Nasal cavity respiratory epithelium epithelial cell of viscerocranial mucosa (primary cell): ENCODE measurements at places on chromosomes 5 and 9. TPM values are rescaled to one million over a fixed set of nuclear protein-coding genes. Genes with fewer than 3 reads are reported as not detected.

SLCO6A1 gene
- 0.21 TPM in 1 of 2 replicates, not detected in the other for total RNA-seq

CRHBP gene
- not detected in 2 replicates for total RNA-seq

SNAPC4 gene
- total RNA-seq: 5.5 and 11.7 TPM in 2 replicates

CDC14B gene
- 12.6 and 18.4 TPM in 2 replicates for total RNA-seq

FSTL4 gene
- total RNA-seq: 0.28 and 0.34 TPM in 2 replicates

POU5F2 gene
- 0.34 and 1.7 TPM in 2 replicates for total RNA-seq

FBN2 gene
- 50.4 and 182 TPM in 2 replicates for total RNA-seq

SPAG8 gene
- total RNA-seq: 0.14 TPM in 1 of 2 replicates, not detected in the other

IFNA13 gene
- total RNA-seq: not detected in 2 replicates

ZDHHC11B gene
- total RNA-seq: under 0.01 and 0.14 TPM in 2 replicates

TERT gene
- not detected in 2 replicates for total RNA-seq

RAB14 gene
- total RNA-seq: 58.4 and 62.0 TPM in 2 replicates

GABRP gene
- total RNA-seq: 1.4 TPM in 1 of 2 replicates, not detected in the other

BRINP1 gene
- total RNA-seq: 0.34 and 14.4 TPM in 2 replicates

GOLM1 gene
- total RNA-seq: 13.7 and 55.1 TPM in 2 replicates

TOPORS gene
- total RNA-seq: 42.6 and 55.4 TPM in 2 replicates

PGGT1B gene
- 21.2 and 25.6 TPM in 2 replicates for total RNA-seq

PRUNE2 gene
- total RNA-seq: under 0.01 and 0.28 TPM in 2 replicates

MYOZ3 gene
- 0.21 TPM in 1 of 2 replicates, not detected in the other for total RNA-seq

AGTPBP1 gene
- 19.1 and 35.9 TPM in 2 replicates for total RNA-seq

FOXD4 gene
- under 0.01 and 0.36 TPM in 2 replicates for total RNA-seq

C5orf52 gene
- not detected in 2 replicates for total RNA-seq

IFNA2 gene
- not detected in 2 replicates for total RNA-seq

RLN1 gene
- total RNA-seq: 0.21 and 0.34 TPM in 2 replicates

CAMSAP1 gene
- 35.9 and 50.8 TPM in 2 replicates for total RNA-seq

PCDHGB6 gene
- 0.68 and 4.0 TPM in 2 replicates for total RNA-seq

OBP2B gene
- total RNA-seq: not detected in 2 replicates

GOLGA1 gene
- 12.0 and 18.0 TPM in 2 replicates for total RNA-seq

N4BP3 gene
- total RNA-seq: 5.8 TPM in 2 replicates

LRRC70 gene
- total RNA-seq: 0.68 and 1.9 TPM in 2 replicates

STPG3 gene
- not detected in 2 replicates for total RNA-seq

MSX2 gene
- total RNA-seq: 0.21 and 1.7 TPM in 2 replicates

SH3PXD2B gene
- 14.0 and 47.7 TPM in 2 replicates for total RNA-seq

FAM169A gene
- 17.3 and 41.7 TPM in 2 replicates for total RNA-seq

SPATA31C1 gene
- not detected in 2 replicates for total RNA-seq

LCN15 gene
- total RNA-seq: not detected in 2 replicates

PRPF4 gene
- total RNA-seq: 49.2 and 59.5 TPM in 2 replicates

PCDHB8 gene
- total RNA-seq: 0.57 TPM in 1 of 2 replicates, not detected in the other

PTTG1 gene
- 24.3 and 25.8 TPM in 2 replicates for total RNA-seq

HMCN2 gene
- total RNA-seq: under 0.01 TPM in 2 replicates

SPATA24 gene
- total RNA-seq: 4.1 and 4.4 TPM in 2 replicates

GRXCR2 gene
- total RNA-seq: not detected in 2 replicates

PPP3R2 gene
- not detected in 2 replicates for total RNA-seq

RETREG1 gene
- total RNA-seq: 1.0 and 2.6 TPM in 2 replicates

ADGRD2 gene
- total RNA-seq: 0.07 and 0.34 TPM in 2 replicates

SELENOP gene
- 1.4 and 54.8 TPM in 2 replicates for total RNA-seq

CDH9 gene
- not detected in 2 replicates for total RNA-seq

MYOT gene
- not detected in 2 replicates for total RNA-seq
